ENCODE measurements at places on chromosomes 7 and 10.

DNA sequence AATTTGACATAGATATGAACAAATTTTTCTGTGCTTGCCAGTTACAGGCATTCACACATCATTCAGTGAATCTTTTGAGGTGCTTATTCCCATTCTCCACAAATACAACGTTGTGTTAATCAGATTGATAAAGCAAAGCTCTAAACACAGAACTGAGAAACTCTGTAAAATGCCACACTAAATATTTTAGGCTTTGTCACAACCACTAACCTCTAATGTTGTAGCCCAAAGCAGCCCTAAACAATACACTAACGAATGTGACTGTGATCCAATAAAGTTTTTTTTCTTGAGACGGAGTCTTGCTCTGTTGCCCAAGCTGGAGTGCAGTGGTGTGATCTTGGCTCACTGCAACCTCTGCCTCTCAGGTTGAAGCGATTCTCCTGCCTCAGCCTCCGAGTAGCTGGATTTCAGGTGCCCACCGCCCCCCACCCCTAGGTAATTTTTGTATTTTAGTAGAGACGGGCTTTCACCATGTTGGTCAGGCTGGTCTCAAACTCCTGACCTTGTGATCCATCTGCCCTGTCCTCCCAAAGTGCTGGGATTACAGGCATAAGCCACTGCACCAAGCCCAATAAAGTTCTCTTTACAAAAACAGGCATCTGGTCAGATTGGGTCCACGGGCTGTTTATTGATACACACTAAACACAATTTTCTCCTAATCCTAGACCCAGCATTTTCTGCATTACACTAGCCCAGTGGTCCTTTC is 6.9 kb downstream of the CYCS start:
- DNase-seq = no peak

DNA sequence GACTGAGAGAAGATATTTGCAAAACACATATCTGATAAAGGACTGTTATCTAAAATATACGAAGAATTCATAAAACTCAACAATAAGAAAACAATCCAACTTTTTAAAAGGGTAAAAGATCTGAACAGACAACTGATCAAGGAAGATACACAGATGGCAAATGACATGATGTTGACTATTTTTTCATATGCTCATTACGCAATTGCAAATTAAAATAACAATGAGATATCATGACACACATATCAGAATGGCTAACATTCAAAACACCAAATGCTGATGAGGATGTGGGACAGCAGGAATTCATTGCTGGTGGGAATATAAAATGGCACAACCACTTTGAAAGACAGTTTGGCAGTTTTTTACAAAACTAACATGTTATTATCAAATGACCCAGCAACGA is 8.9 kb downstream of the DENND11 start:
- DNase-seq = no peak

DNA sequence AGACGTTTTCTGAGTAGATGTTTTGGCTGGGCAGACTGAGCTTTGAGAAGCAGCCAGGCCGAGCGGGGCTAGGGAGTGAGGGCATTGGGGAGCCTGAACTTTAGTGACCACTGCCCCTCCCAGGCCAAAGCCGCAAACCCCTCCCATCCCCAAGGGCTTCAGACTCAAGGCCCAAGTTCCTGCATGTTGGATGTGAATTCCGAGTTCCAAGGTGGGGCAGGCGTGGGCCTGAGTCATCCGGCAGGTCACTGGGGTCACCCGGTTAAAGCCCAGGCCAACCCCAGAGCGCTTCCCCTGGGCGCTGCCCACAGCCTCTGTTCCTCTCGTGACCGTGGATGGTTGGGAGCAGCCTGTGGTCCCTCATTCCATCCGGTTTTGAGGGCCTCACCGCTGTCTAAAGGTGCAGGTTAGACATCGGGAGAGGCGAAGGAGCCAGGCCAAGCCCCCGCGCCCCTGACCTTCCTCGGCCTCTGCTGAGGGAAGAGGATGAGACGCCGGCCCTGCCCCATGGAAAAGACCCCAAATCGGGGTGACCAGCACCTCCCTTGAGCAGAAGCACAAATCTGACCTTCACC is 6.9 kb upstream of the PDGFA start:
- DNase-seq = no peak

DNA sequence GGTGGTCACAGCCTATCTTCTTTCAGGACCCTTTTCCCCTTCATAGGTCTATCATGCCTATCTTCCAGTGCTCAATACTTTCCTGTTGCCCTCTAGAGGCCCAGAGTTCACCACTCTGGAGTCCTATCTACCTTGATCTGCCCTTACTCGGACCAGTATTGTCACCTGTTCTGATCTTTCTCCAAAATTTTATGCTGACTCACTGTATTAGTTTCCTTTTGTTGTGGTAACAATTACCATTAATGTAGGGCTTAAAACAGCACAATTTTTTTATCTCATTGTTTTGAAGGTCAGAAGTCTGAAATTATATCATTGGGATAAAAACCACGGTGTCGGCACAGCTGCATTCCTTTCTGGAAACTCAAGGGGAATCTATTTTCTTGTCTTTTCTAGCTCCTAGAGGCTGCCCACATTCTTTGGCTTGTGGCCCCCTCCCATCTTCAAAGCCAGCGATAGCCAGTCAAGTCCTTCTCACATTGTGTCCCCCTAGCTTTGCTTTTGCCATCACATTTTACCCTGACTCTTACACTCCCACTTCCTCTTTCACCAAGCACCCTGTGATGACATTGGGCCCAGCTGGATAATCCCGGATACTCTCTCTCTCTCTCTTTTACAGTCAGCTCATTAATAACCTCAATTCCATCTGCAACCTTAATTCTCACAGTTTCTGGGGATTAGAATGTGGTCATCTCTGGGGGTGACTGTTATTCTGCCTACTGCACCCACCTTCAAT is 54.6 kb downstream of the TFAM start:
- no peak for DNase-seq

DNA sequence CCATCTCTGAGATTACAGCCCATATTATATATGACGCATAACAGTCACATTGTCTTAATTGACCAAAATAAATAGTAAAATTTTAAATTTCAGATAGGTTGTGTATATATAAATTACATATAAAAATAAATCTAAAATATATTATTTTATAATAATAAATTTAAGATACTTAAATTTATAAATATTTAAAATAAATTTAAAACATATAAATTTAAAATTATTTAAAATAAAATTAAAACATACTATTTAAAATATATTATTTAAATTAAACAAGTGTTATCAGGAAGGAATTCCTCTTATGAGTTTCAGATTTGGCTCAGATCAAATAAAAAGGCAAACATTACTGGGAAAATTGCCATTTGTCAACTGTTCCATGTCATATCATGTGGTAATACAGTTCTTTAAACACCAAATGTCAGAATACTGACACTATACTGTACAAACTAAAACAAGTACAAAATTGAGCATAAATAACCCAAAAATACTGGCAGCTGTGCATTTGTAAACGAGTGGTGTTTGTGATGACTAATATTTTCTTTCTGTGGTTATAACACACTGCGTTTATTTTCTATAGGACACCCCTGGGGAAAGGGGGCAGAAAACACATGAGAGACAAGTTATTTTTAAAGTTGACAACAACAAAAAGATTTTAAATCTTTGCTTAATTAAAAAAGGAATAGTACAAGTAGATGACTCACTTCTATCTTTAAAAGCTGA is 71.3 kb upstream of the DGKB start:
- no peak for DNase-seq

- no peak for DNase-seq
Observed at GRCh38 chr10:95964756-95965155, 57.0 kb downstream of the CC2D2B start.

DNA sequence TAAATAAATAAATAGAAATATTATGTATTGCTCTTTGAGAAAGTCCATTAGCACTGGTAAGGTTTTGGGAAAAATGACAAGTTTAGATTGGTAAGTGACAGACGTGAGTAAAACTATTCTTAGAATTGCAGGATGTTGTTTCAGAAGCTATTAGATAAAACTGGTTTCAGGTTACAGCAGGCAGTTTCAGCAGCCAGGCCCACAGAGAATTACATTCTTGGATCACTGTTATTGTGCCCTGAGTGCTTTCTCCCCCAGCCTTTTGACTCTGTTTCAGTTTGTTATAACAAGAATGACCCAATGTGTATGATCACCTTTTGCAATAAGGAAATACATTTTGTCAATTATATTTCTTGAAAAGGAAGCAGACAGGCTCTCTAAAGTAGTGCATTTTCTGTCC is 86.5 kb downstream of the DKK1 start:
- no peak for DNase-seq

- no peak for DNase-seq
Observed at GRCh38 chr7:40027545-40027944, 77.5 kb downstream of the CDK13 start.

- peak; percentile 11 for DNase-seq
Observed at GRCh38 chr10:113746217-113746957, 5.1 kb upstream of the PLEKHS1 start.

DNA sequence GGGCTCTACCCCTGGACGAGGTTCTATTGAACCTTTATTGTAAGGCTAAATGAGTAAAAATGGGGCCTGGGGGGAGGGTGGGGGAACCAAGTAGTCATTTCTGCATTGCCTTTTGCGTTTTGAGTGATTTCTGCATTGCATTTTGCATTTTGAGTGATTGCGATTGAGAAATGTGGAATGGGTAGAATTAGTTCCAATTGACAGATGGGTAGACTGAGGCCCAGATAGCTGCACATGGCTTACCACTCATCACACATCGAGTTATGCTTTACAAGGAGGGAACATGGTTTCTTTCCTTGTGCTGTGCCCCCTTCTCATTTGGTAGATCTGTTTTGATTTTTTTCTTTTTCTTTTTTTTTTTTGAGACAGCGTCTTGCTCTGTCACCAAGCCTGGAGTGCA is 858.7 kb downstream of the TYW1 start:
- no peak for DNase-seq

DNA sequence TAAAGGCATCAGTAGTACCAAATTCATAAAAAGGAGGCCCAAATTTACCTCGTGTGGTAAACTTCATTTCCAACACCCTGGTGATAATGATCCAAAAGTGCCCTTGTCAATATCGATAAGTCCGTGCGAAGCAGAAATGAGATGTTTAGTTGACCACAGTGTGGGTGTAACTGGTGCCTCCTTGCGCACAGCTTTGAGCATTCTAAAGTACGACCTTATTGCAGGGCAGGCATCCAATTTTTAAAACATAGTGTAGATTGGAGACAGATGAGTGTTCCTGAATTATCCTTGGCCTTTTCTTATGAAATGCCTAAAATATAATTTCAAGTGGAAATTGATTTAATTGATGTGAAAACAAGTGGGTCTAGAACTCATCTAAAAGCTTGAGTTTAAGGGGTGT is 248.4 kb downstream of the TRIL start:
- no peak for DNase-seq

DNA sequence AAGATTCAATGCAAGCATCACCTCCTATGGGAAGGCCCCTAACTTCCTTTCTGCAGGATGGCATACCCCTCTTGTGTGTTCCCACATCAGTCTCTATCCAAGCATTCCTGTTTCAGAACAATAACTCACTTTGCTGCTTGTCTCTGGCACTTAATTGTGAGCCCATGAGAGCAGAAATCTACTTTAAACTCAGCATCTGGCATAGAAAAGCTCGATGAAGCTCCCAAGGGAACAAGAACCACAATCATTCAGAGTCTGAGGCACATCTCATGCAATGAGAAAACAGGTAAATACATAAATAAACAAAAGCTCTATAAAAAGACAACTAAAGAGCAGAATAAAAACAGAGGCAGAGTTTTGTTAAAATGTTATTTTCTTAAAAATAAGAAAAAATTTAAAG is 66.2 kb downstream of the VPS41 start:
- DNase-seq = no peak

DNA sequence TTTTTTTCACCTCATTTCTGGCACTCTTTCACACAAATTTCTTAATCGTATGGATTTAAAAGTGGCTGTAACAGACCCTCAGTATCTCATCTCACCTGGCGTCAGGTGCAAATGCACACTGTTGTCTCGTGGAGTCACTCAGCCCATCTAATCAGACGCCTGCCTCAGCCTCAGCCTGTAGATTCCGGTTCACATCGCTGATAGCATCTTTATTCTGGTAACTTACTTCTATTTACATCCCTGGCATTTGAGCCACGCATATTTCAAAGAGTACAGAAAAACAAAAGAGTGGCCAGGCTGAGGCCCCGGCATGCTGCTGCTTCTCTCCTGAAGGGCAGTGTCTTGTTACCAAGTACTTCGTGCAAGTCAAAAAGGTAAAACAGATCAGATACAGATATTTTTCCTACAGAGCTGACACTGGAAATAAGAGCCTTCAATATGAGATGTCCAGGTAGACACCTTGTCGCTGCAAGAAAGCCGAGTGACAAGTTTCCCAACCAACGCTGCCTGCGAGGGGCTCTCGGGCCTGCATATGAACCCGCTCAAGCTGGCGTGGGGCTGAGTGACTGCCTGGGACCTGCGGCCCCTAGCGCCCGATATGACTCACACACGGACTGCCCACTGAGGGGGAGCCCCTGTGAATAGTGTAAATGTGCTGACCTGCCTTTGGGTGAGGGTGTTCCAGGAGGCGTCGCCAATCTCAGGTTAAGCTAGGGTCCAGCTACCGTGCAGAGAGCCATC is 4.3 kb downstream of the VIPR2 start:
- no peak for DNase-seq

DNA sequence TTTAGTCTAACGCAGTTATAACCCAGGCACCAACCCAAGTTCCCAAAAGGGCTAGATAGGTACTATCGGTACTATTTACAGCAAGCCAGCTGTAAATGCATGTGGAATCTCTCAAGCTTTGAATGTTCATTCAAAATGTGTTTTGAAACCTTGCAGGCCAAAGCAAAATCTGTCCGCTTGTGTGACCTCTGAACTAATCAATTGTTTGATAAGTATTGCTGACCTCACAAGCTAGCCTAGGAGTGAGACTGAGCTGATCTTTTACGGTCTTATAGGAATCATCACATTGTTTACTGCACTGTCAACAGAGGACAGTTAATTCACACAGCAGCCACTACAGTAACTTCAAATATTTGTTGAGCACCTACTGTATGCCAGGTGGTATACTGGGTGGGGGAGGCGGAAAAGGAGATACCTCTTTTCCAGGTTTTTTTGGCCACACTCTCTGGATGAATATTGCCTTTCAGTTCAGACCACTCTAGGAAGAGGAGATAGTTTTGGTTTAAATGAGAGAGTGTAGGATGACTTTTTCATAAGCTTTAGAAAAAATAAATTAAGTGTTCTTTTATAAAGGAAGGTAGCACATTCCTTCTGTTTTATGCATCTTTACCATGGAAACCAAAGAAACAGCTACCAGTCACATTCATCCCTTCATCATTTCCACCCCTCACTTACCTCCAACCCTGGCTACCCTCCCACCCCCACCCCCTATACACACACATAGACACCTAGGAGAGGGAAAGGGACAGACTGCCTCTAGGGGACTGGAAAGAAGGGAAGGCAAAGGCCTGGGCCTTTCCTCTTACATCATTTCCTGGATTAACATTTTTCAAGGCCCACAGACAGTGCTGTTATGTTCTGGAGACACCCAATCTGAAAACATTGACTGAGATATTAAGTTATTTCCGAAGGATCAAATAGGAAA is 2.4 kb downstream of the PAPSS2 start:
- no peak for DNase-seq

DNA sequence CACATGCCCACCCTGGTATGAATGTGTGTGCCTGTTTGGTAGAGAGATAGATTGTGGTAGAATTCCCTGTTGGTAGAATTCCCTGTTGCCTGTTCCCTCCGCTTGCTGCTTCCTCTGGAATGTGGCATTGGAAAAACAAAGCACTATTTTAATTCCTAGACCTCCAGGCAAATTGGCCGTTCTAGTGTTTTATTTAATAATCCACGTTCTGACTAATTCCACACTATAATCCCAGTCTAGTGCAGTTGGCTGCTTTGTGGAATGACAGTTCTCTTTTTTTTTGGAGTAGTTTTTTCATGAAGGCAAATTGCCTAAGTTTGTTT is 2.0 kb downstream of the HECW1 start:
- DNase-seq = no peak

- DNase-seq = peak; percentile 94
Observed at GRCh38 chr10:119131512-119132240, 27.8 kb downstream of the DENND10 start.

Measured in hematopoietic multipotent progenitor cell treated with erythropoietin and hydrocortisone succinate and interleukin-3 and kit ligand, for 4 days (in vitro differentiated cells).